Activated effector memory CD4-positive, alpha-beta T cell treated with anti-CD3 and anti-CD28 coated beads, Interleukin-2, amount 50 U/mL, for 16 hours (primary cell): ENCODE measurements at places on chromosomes 7 and 10.

DNA sequence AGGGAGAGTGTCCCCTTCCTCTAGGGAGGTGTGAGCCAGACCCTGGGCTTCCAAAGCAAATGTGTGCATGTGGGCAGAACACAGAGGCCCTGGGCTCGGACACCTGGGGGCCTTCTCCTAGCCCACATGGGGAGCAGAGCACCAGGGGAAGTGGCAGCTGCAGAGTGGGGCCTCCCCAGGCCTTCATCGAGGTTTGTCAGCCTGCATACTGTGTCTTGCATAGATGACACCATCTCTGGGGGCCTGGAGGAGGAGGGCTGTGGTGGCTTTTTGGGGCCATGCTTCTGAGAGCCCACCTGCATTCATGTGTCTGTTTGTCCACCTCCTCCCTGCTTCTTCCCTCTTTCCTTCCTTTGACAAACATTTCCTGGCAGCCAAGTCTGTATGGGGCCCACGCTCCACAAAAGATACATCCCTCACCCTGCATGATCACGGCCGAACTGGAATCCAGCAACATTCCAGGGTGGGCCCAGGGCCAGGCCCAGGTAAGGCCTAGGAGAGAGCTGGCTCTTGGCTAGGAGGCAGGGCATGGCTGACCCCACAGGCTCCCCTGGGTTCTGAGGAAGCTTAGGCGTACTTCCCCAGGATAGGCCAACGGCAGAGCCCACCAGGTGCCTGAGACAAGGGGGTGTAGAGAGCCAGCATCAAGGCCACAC is 79.2 kb downstream of the ZMIZ1 start:
- DNase-seq, result no peak

DNA sequence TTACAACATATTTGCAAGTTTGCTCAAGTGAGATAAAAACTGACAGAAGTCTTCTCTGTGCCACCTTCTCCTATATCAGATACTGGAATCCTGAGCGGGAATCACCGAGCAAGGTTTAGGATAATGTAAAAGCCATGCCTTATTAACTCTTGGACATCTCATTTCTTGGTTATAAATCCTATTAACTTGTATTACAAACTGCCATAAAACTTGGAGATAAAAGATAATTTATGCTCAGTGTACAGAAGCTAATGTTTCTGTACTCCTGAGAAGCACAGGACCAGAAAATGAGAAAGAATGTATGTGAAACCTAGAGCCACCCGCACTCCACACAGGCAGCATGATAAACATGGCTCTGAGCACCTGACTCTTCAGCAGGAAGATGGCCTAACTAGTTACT is 181.2 kb upstream of the NOBOX start:
- DNase-seq, result no peak

- no peak for DNase-seq
Observed at GRCh38 chr7:45567713-45568112, 6.5 kb upstream of the ADCY1 start.

DNA sequence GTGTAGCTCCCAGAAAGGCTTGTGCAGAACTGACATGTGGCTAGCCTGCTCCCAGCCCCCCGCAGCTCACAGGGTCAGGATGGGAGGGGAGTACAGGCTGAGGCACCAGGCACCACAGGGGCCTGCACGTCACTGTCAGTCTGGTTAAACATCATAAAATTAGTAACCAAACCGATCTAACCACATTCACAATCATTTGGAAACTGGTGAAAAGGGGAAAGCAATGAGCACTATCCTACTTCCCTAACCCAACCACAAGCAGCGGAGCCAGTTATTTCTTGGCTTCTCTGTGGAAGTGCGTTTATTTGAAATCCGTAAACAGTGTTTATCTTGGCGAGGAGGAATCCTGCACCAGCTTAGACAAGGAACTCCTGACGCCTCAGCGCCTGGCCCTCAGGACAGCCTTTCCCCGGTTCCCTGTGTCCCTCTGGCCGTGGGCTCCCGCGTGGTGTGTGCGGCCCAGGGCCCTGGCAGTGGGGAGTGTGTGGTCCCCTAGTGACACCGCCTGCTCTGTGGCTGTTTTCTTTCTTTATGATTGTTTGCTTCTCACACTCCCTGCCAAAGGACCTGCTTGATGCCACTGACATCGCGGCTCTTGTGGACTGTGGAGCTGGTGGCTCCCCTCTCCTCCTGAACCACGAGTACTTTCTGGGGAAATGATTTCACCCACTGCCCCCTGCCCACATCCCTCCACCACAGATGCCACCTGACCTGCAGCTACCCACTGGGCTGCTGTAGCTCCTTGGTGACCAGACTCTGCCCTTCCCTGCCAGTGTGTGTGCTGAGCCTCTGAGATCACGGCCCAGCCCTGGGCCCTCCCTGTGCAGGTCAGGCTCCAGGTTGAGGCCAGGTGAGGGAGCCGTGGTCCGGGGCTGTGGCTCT is 38.0 kb downstream of the INPP5A start:
- DNase-seq, result no peak

GRCh38 chr7:32868116-32868515 is 23.4 kb downstream of the KBTBD2 start:
- DNase-seq, result no peak

DNA sequence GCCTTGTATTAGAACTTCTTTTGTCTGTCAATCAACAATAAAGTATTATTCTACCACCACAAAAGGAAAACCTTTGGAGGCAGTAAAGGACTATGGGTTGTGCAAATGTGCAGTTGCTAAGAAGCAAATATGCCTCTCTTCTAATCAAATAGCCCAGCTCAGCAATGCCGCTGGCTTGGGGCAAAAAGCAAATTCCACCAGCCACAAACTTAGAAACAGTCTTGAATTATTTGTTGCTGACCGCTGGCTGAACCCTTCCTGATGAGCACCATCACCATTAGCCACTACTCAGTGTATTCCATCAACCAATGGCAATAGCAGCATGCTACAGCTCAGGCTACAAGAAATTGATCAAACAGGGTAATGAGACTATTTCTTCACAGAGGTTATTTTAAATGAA is 51.0 kb downstream of the SKAP2 start:
- DNase-seq, result no peak

- no peak for DNase-seq
Observed at GRCh38 chr10:4687397-4687796, 138.6 kb upstream of the AKR1E2 start.

GRCh38 chr7:17307558-17307957 is 9.1 kb downstream of the AHR start:
- no peak for DNase-seq

DNA sequence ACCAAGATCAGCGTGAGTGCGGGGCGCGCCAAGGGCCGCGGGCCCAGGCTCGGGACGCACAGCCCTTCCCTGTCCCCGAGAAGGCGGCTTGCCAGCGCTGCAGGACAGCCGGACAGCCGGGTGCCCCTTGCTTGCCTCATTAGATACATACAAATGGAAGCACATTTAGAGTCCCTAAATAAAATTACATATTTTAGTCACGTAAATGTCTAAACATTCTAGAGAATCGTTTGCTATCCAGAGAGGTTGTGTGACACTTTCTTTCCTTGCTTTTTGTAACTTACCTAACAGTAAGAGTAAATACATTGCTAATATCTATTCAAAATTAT is 4.8 kb downstream of the VSTM2A start:
- no peak for DNase-seq

DNA sequence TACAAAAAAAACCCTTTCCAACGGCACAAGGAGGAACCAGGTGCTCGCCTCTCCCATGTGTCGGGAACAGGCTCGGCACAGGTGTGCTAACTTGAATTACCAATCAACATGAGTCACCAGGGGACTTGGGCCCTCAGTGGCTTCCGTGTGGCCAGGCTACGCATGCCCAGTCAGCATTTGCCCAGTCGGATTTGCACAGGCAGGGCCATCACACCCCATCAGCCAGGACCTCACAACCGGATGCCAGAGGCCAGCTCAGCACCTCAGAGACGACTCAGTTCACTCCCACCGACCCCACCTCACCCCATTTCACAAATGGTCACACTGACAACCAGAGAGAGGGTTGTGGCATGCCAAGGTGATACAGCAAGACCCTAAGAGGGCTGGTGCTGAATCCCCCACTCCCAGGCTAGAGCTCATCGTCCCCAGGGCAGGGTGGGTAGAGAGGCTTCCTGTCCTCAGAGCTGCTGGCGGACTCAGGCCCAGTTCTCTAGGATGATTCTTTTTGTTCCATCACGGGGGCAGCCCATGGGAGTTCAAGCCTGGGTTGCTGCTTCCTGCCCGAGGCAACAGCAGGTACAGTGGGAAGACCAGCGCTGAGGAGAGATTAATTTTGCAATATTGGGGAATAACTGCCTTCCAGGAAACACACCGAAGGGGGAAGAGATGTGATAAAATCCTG is 13.6 kb downstream of the ANXA11 start:
- DNase-seq, result peak; percentile 64

DNA sequence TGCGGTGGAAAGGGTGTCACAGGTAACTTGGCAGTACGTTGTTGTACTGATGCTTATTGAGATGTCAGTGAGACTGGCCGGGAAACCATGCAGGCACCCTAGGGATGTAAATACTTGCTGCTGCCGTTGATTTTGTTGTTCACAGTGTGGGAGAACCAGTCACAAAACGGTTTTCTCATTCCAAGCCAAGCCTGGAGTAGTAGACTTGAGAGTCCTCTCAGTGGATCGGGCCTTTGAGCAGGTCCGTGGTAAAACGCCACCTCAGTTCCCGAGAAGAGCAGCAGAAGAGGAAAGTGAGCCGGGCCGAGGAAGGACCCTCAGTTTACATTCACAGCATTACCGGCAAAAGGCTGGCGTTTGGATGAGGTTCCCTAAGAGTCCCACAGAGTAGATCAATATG is 1.1 kb downstream of the JAKMIP3 start:
- no peak for DNase-seq

GRCh38 chr10:118045837-118046394 is 825 bp downstream of the RAB11FIP2 start:
- DNase-seq, result peak; percentile 73

- DNase-seq, result no peak
Observed at GRCh38 chr10:75916906-75917305, 485.5 kb downstream of the LRMDA start.

- no peak for DNase-seq
Observed at GRCh38 chr10:61662794-61663259, at the start of gene CABCOCO1. TSS of gene CABCOCO1 (plus strand) at chr10:61662929. CDS start at chr10:61662973, 44 bp downstream.

DNA sequence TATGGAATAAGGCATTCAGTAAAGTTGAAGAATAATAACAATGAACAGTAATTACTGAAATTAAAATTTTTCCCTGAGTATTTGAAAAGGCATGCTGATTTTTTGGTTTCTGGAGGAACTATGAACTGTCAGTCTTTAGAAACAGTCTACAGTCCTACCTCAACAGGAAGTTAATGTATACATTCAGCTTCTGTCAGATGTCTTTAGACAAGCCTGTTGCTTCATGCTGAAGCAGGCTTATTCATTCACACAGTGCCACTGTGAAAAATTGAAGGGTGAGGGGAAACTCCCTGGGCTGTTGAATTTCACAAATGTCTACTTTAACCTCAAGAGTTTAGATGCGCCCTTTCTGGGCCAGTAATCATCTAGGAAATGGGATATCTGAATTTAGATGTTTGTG is 3.5 kb downstream of the NRF1 start:
- no peak for DNase-seq
